ENCODE measurements at places on chromosomes 7 and 10. TPM values are rescaled to one million over a fixed set of nuclear protein-coding genes. Genes with fewer than 3 reads are reported as not detected.

GRCh38 chr10:95214369-95214768 is 20.3 kb downstream of the ACSM6 start:
- DNase-seq: peak; percentile 45
- H3K4me3 ChIP-seq: no peak overlapping the region
- H3K4me1 ChIP-seq: no peaks in the 10 kb centered on the region
- no peaks in the 10 kb centered on the region for H3K27me3 ChIP-seq
- H3K36me3 ChIP-seq: no peaks in the 10 kb centered on the region

GRCh38 chr10:113959383-113959760 is 84.3 kb upstream of the ADRB1 start:
- H3K27me3 ChIP-seq: no peaks in the 10 kb centered on the region
- H3K4me1 ChIP-seq: peaks cover 28% of the 10 kb centered on the region
- H3K36me3 ChIP-seq: no peaks in the 10 kb centered on the region
- peak overlapping the region; percentile 67 for H3K27ac ChIP-seq
- H3K4me3 ChIP-seq: no peak overlapping the region
- DNase-seq: peak; percentile 41

DNA sequence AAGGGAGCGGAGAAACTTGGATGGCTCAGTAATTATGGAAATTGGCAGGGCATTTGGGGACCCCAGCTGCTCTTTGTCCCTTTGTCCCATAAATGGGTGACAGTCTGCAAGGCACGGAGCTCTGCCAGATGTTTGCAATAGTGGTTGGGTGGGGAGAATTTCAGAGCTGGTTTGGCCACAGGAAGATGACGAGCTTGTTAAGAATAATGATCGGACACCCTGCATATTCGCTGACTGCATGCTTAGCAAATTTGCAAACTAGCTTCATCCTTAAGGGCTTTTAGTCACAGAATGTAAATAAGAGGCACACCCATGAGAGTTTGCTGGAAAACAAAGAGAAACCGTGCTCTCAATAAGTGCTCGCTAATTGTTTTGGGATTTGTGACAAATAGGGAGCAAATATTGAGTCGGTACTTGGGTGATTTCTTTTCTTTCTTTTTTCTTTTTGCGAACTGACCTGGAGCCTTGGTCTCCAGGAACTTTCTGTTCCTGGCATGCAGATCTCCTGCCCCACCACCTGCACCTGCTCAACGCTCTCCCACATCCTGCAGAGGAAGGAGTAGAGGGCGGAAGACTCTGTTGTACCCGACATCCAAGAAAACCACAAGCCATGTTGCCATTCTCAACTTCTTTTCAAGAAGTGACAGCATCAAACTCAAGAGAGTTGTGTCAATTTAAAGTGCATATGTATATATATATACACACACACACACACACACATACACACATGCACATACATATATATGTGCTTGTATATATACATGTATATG is 238.9 kb downstream of the CAMK1D start:
- H3K4me1 ChIP-seq: peaks cover 8% of the 10 kb centered on the region
- no peaks in the 10 kb centered on the region for H3K27me3 ChIP-seq
- DNase-seq: no peak
- no peak overlapping the region for H3K27ac ChIP-seq
- no peak overlapping the region for H3K4me3 ChIP-seq
- no peaks in the 10 kb centered on the region for H3K36me3 ChIP-seq

GRCh38 chr7:20235288-20235687 is 18.1 kb upstream of the MACC1 start:
- H3K4me1 ChIP-seq: no peaks in the 10 kb centered on the region
- no peaks in the 10 kb centered on the region for H3K36me3 ChIP-seq
- H3K27ac ChIP-seq: no peak overlapping the region
- H3K4me3 ChIP-seq: no peak overlapping the region
- no peak for DNase-seq

- H3K4me1 ChIP-seq: peaks cover 17% of the 10 kb centered on the region
- no peaks in the 10 kb centered on the region for H3K36me3 ChIP-seq
- H3K27ac ChIP-seq: no peak overlapping the region
- no peak for DNase-seq
- H3K27me3 ChIP-seq: no peaks in the 10 kb centered on the region
Measured at GRCh38 chr7:80830010-80830409, 88.8 kb downstream of the SEMA3C start.

DNA sequence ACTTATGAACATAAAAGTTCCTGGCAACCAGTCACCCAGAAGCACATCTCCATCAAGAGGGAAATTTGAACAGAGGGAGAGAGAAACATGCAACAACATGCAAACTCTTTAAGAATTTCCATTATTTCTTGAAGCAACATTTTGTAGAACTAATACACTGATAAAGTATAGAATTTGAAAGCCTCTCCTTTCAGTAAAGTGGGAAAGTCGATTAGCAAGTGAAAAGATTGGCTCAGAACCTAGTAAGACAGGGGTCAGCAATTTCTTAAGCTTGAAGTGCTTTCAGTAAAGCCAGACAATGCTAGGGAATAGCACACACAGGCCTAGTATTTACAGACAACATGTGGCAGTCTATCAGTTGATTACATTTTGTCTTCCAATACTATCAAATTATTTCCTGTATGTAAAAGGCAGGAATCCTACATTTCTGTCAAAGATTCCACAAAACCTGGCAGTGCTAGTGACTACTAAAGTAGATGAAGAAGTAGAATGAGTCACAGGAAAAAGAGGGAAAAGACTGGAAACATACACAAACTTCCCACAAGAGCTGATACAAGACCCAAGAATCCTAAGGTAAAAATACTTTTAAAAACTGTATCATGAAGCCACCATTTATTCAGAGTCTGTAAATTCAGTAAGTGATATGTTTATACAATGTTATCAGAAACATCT is 25.2 kb downstream of the DNAJC1 start:
- DNase-seq: no peak
- H3K4me1 ChIP-seq: peaks cover 25% of the 10 kb centered on the region
- no peaks in the 10 kb centered on the region for H3K27me3 ChIP-seq
- no peak overlapping the region for H3K27ac ChIP-seq
- no peak overlapping the region for H3K4me3 ChIP-seq

- DNase-seq: no peak
- peaks cover 22% of the 10 kb centered on the region for H3K4me1 ChIP-seq
- no peak overlapping the region for H3K4me3 ChIP-seq
- H3K27me3 ChIP-seq: no peaks in the 10 kb centered on the region
- no peaks in the 10 kb centered on the region for H3K36me3 ChIP-seq
Measured at GRCh38 chr7:117010375-117011133, 57.3 kb downstream of the ST7 start.

DNA sequence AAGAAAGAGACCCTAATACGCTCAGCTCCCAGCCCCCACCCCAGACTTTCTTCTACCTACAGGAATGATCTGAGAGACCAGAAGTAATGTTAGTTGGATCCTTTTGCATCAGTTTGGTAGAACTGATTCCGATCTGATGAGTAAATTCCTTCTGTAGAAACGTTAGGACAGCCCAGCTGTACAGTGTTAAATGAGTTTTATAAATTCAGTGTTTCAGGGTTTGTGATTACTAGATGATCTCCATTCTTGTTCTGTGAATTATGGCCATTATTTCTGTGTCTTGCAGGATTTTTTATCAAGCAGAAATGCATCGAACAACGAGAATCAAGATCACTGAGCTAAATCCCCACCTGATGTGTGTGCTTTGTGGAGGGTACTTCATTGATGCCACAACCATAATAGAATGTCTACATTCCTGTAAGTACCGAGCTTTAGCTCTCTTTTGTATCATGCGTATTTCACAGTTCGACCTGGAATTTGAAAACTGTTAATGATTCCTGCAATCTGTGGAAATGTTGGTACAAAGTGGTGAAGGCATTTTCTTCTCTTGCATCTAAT is 5.3 kb downstream of the BMI1 start:
- peaks cover 11% of the 10 kb centered on the region for H3K36me3 ChIP-seq
- H3K4me1 ChIP-seq: peaks cover 13% of the 10 kb centered on the region
- no peak overlapping the region for H3K4me3 ChIP-seq
- DNase-seq: no peak

GRCh38 chr7:98276241-98276761 is 5.2 kb upstream of the BRI3 start:
- no peak overlapping the region for H3K27ac ChIP-seq
- DNase-seq: no peak
- peaks cover 3% of the 10 kb centered on the region for H3K4me1 ChIP-seq
- no peak overlapping the region for H3K4me3 ChIP-seq
- no peaks in the 10 kb centered on the region for H3K36me3 ChIP-seq

DNA sequence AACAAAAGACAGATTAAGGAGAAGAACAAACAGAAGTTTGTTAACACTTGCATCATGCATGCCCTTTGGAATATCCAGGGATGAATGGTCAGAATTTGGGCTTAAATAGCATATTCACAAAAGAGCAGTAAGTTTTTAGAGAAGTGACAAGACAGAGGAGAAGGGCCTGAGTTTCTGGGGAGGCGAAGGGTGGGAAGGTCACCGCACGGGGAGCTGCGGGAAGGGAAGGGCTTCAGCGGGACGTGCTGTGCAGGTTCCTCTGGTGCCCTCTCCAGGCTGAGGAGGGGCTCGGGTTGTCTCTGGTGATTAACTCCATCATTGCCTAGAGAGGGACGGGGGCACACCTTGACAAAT is 10.4 kb upstream of the ZNF22 start:
- H3K27ac ChIP-seq: no peak overlapping the region
- H3K27me3 ChIP-seq: no peaks in the 10 kb centered on the region
- no peak overlapping the region for H3K4me3 ChIP-seq
- DNase-seq: no peak

Gene ASB15
- total RNA-seq: not detected

Gene WEE2
- not detected for total RNA-seq

Gene ODAD2
- 0.11 TPM for total RNA-seq

Gene IFIT1B
- total RNA-seq: not detected

Gene PNLIP
- not detected for total RNA-seq

Gene XRCC2
- 1.6 TPM for total RNA-seq
